ENCODE measurements at places on chromosomes 6 and 20.
A peak's percentile ranks its signal among the peaks of the same experiment; 100 is the strongest.

DNA sequence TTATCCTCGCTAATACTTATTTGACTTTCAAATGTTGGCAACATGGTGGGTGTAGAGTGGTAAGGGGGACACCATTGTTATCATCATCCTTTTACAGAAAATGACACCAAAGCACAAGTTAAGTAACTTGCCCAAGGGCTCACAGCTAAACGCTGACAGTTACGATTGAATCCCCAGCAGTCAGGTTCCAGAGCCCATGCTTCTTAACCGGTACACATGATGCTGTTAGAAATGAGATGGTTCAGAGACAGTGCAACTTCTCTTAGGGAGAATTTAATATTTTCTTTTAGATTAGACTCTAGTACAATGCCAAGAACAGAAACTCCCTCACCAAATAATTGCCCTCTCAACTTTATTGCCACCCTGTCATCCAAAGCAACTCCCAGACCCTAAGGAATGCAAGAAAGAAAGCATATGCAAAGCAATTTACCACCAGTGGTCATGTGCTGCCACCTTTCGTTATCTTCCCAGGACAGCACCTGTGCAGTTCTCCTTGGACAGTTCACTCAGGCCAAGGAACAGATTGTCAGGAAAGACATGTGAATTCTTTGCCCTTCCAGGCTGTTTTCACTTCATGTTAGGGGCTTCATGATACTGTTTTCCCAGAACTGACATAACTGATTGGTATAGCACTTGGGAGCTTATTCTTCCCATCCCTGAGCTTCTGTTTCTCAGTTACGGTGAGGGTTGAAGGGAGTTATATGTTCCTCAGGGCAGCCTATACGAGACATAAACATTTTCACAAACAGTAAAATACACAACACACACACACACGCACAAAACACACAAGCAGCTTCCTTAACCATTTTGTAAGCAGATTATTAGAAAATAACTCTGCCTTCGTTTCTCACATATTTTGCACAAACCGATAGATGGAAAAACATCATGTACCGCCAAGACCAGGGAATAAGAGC is 5.1 kb downstream of the HLA-DMA start:
- peak; percentile 60 for DNase-seq

DNA sequence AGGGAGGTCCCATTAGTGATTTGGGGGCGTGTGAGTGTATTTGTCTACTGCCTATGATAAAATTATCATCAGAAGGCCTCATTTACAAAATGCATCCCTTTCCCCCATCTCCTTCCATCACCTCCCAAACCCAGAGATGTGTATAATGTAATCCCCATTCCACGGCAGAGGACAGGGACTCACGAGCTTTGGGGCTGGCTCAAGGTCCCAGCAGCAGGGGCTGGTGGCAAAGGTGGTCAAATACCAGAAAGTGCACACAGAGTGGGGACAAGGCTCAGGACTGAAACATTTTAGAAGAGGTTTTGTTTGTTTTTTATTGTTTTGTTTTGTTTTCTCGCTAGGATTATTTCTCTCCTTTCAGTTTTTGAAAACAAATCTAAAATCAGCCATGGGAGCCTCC is 68.5 kb upstream of the TOP1 start:
- no peak for DNase-seq

GRCh38 chr6:43277643-43278523 is 20.2 kb upstream of the SLC22A7 start:
- no peak for DNase-seq

- DNase-seq, result no peak
These were observed 88.6 kb upstream of the ARID1B start for GRCh38 chr6:156688620-156688971.

- no peak for DNase-seq
These were observed 133.7 kb upstream of the IFNGR1 start for GRCh38 chr6:137352859-137353258.

Measured in RPMI8226 (cell line).